Stimulated activated CD4-positive, alpha-beta T cell treated with anti-CD3 and anti-CD28 coated beads, Interleukin-15, amount 100 ng/mL, for 1 hour (primary cell): ENCODE measurements at places on chromosomes 16 and 17.

DNA sequence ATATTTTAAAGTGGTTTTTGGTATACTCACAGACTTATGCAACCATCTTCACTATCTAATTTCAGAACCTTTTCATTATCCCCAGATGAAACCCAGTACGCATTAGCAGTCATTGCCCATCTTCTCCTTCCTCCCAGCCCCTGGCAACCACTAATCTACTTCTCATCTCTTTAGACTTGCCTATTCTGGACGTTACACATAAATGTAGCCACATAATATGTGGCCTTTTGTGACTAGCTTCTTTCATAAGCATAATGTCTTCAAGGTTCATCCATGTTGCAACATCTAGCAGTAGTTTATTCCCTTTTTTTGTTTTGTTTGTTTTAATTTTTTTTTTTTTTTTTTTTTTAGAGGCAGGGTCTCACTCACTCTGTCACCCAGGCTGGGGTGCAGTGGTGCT is 28.5 kb upstream of the C17orf107 start:
- no peak for DNase-seq

- DNase-seq, result no peak
Observed at GRCh38 chr17:70314506-70314905, 145.2 kb downstream of the KCNJ2 start.

GRCh38 chr17:55572599-55572998 is 61.3 kb upstream of the SMIM36 start:
- DNase-seq, result no peak

DNA sequence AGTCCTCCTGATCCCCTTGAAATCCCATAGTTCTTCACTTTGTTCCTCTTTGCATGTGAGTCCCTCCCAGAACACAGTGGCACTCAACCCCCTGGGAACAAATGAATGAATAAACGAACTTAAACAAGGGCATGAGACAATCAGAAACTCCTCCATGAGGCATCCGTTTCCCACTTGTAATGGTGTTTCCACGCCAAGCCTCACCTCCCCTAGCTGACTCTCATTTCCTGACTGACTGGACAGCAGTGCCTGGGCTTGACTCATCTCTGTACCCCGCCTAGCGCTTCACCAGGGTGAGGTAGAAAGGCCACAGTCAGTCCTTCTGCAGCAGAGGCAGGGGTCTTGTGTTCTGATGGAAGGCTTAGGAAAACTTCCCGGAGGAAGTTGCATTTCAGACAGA is 14.2 kb downstream of the KIF1C start:
- no peak for DNase-seq

- DNase-seq, result no peak
Observed at GRCh38 chr17:74597069-74597790, 5.1 kb upstream of the CD300LD start.

GRCh38 chr16:35431829-35432663 is 1972.6 kb downstream of the TP53TG3F start:
- no peak for DNase-seq

GRCh38 chr16:71600822-71601221 is 23.9 kb upstream of the TAT start:
- DNase-seq, result no peak

DNA sequence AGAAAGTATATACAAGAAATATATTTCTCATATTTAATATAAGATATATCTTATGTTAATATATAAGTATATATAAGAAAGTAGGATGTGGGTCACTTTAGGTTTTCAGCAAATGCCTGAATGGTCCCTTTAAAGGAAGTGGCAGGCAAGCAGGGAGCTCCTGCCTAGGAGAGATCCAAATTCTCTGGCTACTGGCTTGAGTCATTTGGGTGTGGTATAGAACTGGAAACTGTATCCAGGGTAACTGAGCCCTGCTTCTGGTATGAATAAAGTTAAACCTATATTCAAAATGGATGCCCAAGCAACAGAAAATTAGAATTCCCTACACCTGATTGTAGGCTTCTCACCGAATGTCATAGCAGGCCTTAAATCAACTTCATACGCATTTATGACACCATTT is 144.4 kb downstream of the ZNF18 start:
- no peak for DNase-seq

- no peak for DNase-seq
Observed at GRCh38 chr16:69932228-69932627, 18.9 kb upstream of the CLEC18A start.

DNA sequence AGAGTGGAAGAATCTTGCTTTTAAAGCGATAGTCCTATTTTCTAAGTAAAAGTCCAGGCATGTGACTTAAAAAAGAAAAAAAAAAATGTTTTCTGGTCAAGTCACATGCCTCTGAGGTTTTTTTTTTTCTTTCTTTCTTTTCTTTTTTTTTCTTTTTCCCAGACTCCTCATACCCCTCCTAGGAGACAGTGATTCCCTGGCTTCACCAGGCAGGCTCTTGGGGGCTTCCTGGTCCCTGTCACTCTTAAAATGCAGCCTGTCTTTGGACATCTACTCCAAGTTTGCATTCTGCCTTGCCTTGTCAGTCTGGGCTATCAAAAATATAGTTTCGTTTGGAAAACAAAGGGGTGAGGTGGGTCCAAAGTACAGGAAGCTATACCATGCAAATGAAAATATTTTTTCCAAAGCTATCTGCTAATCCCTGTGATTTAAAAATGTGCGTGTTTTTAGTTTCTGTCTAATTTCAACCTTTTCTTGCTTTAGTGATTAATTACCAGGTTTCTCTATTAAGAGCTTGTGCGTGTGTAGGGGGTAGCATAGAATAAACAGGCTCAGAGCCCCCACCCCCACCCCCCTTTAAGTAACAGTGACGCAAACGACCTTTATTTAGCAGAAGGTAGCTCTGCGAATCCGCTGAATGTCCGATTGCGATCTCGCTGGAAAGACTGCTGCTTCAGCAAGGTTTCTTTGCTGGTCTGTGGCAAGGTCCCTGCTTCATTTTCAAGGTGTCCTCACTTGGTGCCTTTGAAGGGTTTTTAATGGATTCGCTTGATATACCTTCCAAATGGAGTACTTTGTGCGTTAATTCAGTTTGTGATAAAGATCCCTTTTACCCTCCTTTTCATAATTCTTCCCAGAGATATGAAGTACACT is 510.2 kb downstream of the WWOX start:
- no peak for DNase-seq

DNA sequence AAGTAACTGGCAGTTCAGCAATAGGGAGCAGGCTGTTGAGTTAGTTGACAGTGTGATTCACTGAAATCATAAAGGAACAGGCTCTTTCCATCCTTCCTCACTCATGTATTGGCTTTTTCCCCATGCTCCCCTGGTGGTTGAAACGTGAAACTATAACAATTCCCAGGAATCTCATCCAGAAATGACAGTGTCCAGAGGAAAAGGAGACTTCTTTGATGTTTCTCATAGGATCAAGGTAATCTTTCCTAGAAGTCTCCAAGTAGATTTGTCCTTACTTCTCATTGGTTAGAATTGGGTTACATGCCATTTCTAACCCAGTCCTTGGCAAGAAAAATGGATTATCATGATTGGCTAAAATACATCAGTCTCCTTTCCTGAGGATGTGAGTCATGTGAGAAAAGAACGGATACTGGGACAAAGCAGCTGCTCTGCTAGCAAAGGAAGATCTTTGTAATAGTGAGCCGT is 14.4 kb downstream of the TTC19 start:
- DNase-seq, result no peak

- DNase-seq, result peak; percentile 13
Observed at GRCh38 chr16:56279132-56279531, 87.8 kb downstream of the GNAO1 start.

DNA sequence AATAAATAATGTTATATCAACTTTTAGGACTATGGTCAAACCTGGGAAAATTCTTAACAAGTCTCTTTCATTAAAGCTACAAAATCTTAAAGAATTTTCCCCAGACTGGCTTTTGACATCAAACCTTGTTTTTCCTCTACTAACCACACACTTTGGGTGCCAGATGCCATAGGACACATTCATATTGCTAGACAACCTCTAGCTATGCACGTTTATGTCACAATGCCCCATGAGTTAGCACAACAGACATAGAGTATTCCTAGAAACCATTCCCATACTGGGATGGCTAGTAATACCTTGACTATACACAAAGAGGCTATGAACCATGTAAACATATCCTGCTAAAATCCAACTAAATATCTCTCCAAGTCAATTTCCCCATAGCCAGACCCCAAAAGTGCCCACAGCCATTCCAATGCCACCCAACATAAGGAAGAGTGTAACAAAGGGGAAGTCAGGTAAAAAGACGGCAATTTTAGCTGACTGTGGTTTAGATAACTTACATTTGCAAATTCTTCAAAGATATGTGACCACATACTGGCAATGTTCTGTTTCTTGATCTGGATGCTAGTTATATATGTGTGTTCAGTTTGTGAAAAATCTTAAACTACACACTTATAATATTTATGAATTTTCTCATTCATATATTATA is 23.4 kb downstream of the SMURF2 start:
- no peak for DNase-seq

- no peak for DNase-seq
Observed at GRCh38 chr16:85169333-85170065, 57.2 kb upstream of the CIBAR2 start.

DNA sequence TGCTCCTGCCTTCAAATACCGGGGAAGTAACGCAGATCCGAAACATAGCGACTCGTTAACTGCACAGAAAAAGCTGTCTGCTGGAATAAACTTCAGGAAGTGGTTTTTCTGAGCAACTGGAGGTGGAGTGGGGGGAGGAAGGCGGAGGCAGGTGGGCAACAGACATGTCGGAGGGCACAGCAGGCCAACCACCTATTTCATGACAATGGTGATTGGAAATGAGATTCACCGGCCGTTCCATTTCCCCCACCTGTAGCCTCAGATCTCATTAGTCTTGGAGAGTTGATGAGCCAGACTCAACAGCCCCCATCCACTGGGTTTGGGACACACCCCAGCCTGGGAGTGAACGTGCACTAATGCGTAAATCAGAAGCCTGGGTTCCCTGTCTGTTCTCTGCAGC is 7.7 kb upstream of the PECAM1 start:
- no peak for DNase-seq

DNA sequence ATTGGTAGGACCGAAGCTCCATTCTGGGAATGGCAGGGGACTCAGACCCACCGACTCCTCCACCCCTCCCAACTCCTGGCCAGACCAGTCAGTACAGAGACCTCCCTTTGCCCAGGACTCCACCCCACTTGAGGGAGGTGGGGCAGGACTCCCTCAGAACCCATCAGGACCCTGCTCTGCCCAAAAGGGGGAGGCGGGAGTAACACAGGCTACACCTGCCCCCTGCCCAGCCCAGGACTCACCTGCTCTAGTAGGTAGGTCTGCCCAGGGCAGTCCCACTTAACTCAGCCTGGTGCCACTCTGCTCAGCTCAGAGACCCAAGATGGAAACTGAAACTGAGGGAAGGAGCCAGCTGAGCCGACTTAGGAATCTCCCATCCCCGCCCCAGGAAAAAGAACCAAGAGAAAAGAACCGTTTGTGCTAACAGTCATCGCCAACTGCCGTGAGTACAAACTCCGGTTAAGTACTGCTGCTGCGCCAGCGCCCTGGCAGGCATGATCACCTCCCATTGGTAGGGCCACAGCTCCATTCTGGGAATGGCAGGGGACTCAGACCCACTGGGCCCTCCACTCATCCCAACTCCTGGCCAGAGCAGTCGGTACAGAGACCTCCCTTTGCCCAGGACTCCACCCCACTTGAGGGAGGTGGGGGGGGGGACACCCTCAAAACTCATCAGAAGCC is 503 bp downstream of the DHX58 start:
- DNase-seq, result no peak

GRCh38 chr17:77841742-77842527 is 116.6 kb upstream of the TNRC6C start:
- no peak for DNase-seq

- no peak for DNase-seq
Observed at GRCh38 chr17:49183341-49183740, 27.0 kb downstream of the GNGT2 start.

DNA sequence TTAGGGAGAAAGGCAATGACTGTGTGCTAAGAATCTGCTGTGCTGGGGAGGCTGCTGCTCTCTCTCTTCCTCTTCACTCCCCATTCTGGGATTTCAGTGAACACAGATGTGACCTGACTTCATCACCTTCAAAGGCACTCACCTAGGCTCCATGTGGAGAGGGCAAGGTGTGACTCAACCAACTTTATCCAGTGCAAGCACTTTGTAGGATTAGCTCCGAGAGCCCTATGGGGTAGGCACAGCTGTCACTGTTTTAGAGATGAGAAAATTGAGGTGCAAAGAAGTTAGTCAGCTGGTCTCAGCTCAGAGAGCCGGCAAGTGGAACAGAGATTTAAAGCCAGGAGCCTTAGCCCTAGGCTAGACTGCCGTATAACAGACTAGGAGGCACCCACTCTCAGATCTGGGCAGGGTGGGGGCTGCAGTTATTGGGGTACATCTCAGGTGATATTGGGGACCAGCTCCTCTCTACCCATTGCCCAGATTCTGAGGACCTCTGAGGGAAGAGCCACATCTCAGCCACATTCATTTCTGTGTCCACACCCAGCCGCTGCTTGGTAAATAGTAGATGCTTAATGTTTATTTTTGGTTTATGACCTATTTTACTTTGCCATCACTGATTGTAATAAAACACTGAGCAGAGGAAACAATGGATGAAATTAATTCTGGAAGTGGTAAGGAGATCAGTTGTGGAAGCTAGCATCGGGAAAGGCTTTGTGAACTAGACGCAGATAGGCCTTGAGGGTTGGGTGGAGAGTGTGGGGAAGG is 138.8 kb downstream of the CCDC182 start:
- DNase-seq, result no peak

- DNase-seq, result no peak
Observed at GRCh38 chr17:68294196-68294555, 2.9 kb downstream of the ARSG start.

- peak; percentile 84 for DNase-seq
Observed at GRCh38 chr17:8125154-8125946, 1.4 kb upstream of the HES7 start.

- DNase-seq, result no peak
Observed at GRCh38 chr17:10415161-10415560, 6.6 kb downstream of the MYH8 start.

- DNase-seq, result no peak
Observed at GRCh38 chr17:51170736-51171135, 4.5 kb downstream of the NME2 start.

DNA sequence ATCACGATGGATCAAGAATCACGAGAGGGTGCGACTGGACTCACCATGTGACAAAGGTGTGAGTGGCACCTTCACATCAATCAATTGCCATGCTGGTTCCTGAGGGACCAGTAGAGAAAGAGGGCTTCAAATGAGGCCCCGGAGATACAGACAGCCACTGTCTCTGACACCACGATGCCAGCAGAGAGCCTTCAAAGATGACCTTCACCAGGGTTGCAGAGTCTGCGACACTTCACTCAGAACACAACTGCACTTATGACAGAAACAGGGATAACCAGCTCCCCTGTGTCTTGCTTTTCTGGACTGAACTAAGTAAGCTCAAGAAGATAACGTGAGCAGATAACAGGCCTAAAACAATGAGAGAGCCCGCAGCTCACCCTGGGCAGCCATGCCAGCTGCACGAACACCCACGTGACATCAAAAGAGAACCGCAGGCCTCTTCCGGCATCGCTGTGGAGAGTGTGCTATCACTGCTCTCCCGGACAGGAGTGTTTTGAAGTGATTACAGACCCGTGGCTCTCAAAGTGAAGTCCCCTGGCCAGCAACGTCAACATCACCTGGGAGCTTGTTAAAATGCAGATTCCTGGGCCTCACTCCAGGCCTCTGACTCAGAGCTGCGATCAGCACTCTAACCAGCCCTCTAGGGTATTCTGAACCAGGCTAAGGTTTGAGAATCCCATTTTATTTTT is 36.4 kb downstream of the KLHDC4 start:
- DNase-seq, result no peak

GRCh38 chr16:53863861-53864260 is 159.9 kb downstream of the FTO start:
- no peak for DNase-seq

- no peak for DNase-seq
Observed at GRCh38 chr16:19717314-19717713, 713 bp downstream of the KNOP1 start.
